Activated naive CD8-positive, alpha-beta T cell treated with anti-CD3 and anti-CD28 coated beads, Interleukin-2, amount 50 U/mL, for 24 hours (primary cell): ENCODE measurements at places on chromosomes 7 and 10.

DNA sequence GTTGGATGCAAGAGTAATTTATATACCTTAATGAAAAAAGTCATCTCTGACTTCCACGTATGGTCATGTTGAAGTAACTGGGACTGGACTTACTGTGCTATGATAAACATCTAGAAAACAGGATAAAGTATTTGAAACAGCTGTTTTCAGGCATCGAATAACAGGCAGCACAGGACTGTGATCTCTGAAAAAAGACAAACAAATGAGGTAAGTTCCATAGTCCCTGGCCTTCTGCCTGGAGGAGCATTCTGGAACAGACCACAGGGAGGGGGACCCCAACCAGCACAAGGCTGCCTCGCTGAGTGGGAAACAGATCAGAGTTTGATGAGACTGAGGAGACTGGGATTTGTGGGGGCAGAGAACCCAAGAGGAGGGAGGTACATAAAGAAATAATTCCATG lies 89.1 kb upstream of the HABP2 start:
- no peaks in the 10 kb centered on the region for H3K4me1 ChIP-seq
- H3K4me3 ChIP-seq = no peak overlapping the region
- DNase-seq = no peak
- H3K27ac ChIP-seq = no peak overlapping the region

DNA sequence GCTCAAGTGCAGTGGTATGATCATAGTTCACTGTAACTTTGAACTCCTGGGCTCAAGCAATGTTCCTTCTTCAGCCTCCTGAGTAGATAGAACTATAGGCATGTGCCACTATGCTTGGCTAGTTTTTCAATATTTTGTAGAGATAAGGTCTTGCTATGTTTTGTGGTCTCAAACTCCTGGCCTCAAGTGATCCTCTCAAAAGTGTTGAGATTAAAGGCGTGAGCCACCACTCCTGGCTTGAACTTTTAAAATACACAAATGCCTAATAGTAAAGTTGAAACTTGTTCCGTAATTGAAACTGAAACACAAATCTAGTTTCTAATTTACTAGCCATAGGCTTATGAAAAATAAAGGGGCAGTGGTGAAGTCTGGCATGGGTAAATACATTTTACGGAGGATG lies 65.7 kb downstream of the AP3M1 start:
- peaks cover 11% of the 10 kb centered on the region for H3K36me3 ChIP-seq
- peak overlapping the region; percentile 65 for H3K27ac ChIP-seq
- H3K4me3 ChIP-seq = no peak overlapping the region
- DNase-seq = peak; percentile 6
- no peaks in the 10 kb centered on the region for H3K27me3 ChIP-seq

DNA sequence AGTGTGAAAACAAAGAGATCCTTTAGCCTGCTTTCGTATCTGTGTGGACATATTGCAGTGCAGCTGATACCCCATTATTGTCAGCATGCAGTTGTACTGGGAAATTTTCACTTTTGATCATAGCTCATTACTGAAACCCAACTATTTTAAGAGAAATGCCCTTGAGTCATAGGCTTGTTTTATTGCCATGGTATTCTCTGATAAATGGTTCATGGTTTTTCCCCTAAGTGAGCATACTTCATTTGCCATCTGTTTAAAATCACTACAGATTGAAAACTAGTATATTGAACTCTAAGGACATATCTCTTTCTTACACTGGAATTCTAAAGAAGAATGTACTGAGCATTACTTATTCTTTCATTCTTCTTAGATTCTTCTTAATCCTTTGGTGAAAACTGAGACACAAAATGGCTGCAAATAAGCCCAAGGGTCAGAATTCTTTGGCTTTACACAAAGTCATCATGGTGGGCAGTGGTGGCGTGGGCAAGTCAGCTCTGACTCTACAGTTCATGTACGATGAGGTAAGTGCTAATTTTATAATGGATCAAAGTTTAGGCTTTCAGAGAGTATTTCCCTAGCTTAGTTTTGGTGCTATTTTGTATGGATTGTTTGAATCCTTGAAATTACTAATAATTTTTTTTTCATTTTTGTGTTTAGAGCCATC lies 63.0 kb downstream of the RALA start:
- H3K36me3 ChIP-seq = peaks cover 29% of the 10 kb centered on the region
- H3K27me3 ChIP-seq = no peaks in the 10 kb centered on the region
- H3K27ac ChIP-seq = peak overlapping the region; percentile 84
- no peak for DNase-seq
- H3K4me3 ChIP-seq = peak overlapping the region; percentile 38
- H3K4me1 ChIP-seq = peaks cover 59% of the 10 kb centered on the region

- no peak overlapping the region for H3K4me3 ChIP-seq
- H3K36me3 ChIP-seq = no peaks in the 10 kb centered on the region
- no peak overlapping the region for H3K27ac ChIP-seq
Measured at GRCh38 chr10:19640566-19641263, 175.5 kb upstream of the PLXDC2 start.

DNA sequence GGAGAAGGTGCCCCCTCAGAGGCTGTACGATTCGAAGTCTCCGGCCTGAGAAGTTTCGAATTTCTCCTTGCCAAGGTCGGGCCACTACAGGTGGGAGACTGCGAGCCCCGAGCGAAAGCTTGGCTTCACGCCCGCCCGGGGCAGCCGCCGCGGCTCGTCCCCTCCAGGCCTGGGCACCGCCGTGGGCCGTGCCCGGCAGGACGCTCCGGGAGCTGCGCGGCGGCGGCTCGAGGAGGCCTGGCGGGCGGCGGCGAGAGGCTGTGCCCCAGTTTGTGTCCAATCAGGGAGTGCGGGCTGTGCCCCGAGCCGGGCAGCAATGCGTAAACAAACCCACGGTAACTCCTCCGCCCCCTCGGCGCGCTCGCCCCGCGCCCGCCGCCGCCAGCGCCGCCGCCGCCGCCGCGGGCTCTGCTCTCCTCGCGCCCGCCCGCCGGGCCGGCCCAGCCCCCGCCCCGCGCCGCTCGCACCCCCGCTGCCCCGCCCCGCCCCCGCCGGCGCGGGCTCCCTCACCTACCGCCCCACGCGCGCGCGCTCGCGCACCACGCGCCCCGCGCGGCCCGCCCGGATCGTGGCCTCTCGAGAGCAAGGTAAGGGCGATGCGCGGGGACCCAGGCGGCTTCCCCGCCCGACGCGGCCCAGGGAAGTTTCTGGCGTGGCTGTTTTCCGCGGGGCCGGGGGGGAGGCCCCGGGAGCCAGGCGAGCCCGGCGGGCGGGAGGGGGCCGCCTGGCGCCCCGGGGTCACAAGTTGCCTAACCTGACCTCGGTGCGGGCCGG lies 57.8 kb upstream of the PCGF5 start:
- no peaks in the 10 kb centered on the region for H3K27me3 ChIP-seq
- DNase-seq = peak; percentile 67
- H3K27ac ChIP-seq = peak overlapping the region; percentile 84
- peaks cover 40% of the 10 kb centered on the region for H3K4me1 ChIP-seq
- H3K36me3 ChIP-seq = peaks cover under 1% of the 10 kb centered on the region

GRCh38 chr7:145347271-145347670 lies 511.4 kb upstream of the TPK1 start:
- H3K27me3 ChIP-seq = no peaks in the 10 kb centered on the region
- H3K4me3 ChIP-seq = no peak overlapping the region
- no peaks in the 10 kb centered on the region for H3K4me1 ChIP-seq
- no peaks in the 10 kb centered on the region for H3K36me3 ChIP-seq
- no peak overlapping the region for H3K27ac ChIP-seq
- no peak for DNase-seq

DNA sequence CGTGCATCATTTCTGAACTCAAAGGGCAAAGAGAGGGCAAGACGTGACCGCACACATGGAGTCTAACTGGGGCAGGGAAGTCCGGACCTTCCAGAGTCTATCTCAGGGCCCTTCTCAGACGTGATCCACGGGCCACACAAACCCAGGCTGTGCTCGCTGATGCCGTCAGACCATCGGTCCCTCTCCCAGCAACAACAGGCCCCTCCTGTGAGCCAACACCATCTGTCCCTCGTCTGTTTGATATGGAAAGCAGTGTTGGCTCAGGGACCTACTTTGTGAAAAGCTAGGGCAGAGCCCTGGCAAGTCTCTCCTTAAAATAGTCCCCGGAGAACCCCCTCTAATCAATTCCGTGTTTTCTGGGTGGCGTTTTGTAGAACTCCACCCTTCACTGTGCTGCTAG lies 208.8 kb downstream of the TCERG1L start:
- no peak for DNase-seq
- no peak overlapping the region for H3K4me3 ChIP-seq
- H3K27ac ChIP-seq = no peak overlapping the region
- no peaks in the 10 kb centered on the region for H3K4me1 ChIP-seq

- H3K4me1 ChIP-seq = peaks cover 20% of the 10 kb centered on the region
- no peak overlapping the region for H3K27ac ChIP-seq
- peak overlapping the region; percentile 8 for H3K4me3 ChIP-seq
- no peaks in the 10 kb centered on the region for H3K36me3 ChIP-seq
- peak; percentile 65 for DNase-seq
Measured at GRCh38 chr7:155466814-155467733, 9.1 kb downstream of the EN2 start.

GRCh38 chr7:138396251-138397070 lies 63.6 kb upstream of the TRIM24 start:
- no peak overlapping the region for H3K4me3 ChIP-seq
- H3K27me3 ChIP-seq = no peaks in the 10 kb centered on the region
- DNase-seq = no peak
- no peaks in the 10 kb centered on the region for H3K36me3 ChIP-seq
- H3K4me1 ChIP-seq = no peaks in the 10 kb centered on the region

- no peak for DNase-seq
- no peak overlapping the region for H3K4me3 ChIP-seq
- no peak overlapping the region for H3K27ac ChIP-seq
Measured at GRCh38 chr7:67823345-67823744, 826.7 kb downstream of the TYW1 start.

DNA sequence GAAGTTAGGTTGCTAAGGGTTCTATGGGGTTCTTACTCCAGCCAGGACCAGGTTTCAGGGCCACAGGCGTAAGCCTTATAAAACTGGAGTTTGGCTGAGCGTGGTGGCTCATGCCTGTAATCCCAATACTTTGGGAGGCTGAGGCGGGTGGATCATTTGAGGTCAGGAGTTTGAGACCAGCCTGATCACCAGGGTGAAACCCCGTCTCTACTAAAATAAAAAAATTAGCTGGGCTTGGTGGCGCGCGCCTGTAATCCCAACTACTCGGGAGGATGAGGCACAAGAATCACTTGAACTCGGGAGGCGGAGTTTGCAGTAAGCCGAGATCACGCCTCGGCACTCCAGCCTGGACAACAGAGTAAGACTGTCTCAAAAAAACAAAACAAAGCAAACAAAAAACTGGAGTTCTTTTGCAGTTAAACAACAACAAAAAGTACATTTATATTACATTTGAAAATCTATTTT lies 347 bp upstream of the RRP12 start:
- H3K27ac ChIP-seq = peak overlapping the region; percentile 83
- peaks cover 17% of the 10 kb centered on the region for H3K4me1 ChIP-seq
- H3K27me3 ChIP-seq = no peaks in the 10 kb centered on the region
- peaks cover 9% of the 10 kb centered on the region for H3K36me3 ChIP-seq
- no peak for DNase-seq

GRCh38 chr7:37510043-37510634 lies 61.5 kb upstream of the ELMO1 start:
- H3K27me3 ChIP-seq = peaks cover 16% of the 10 kb centered on the region
- H3K36me3 ChIP-seq = no peaks in the 10 kb centered on the region
- H3K4me3 ChIP-seq = no peak overlapping the region
- H3K4me1 ChIP-seq = no peaks in the 10 kb centered on the region

DNA sequence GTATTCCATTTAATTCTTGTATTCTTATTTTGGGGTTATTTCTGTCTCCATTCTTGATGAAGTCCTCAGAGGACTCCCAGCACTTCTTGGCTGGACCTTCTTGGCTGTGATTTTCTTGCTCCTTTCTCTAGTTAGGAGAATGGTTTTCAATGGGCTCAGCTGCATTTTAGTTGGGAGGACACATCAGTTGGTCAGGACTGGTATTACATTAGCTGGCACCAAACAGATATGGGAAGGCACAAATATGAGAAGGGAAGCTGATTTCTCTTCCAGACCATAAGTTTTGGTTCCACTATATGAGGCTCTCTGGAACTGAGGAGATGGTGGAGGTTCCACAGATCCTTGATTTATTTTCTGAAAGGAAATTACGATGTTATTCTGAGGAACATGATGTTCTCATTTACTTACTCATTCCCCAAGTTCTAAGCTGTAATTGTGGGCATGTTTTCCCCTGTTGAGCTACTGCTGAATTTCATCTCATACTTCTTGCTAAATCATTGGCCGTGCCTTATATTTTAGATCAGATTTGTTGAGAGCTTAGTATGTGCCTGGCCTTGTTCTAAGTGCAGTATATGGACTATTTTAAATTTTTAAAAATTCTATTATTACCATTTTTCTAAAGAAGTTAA lies 261.0 kb downstream of the THSD7A start:
- no peak overlapping the region for H3K27ac ChIP-seq
- no peak for DNase-seq
- no peaks in the 10 kb centered on the region for H3K36me3 ChIP-seq
- no peaks in the 10 kb centered on the region for H3K4me1 ChIP-seq
- no peak overlapping the region for H3K4me3 ChIP-seq
- no peaks in the 10 kb centered on the region for H3K27me3 ChIP-seq

DNA sequence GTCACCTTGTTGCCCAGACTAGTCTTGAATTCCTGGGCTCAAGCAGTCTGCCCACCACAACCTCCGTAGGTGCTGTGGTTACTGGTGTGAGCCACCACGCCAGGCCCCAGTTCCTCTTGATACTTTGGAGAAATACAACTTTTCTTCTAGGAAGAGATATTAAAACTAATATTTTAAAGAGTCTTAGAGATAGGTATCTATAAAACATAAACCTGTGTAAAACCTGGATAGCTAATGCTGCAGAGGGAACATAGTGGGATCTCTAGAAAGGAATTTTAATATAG lies 4.8 kb upstream of the GDI2 start:
- peaks cover 14% of the 10 kb centered on the region for H3K36me3 ChIP-seq
- no peaks in the 10 kb centered on the region for H3K27me3 ChIP-seq
- peak overlapping the region; percentile 8 for H3K4me3 ChIP-seq
- H3K4me1 ChIP-seq = peaks cover 64% of the 10 kb centered on the region
- DNase-seq = no peak

DNA sequence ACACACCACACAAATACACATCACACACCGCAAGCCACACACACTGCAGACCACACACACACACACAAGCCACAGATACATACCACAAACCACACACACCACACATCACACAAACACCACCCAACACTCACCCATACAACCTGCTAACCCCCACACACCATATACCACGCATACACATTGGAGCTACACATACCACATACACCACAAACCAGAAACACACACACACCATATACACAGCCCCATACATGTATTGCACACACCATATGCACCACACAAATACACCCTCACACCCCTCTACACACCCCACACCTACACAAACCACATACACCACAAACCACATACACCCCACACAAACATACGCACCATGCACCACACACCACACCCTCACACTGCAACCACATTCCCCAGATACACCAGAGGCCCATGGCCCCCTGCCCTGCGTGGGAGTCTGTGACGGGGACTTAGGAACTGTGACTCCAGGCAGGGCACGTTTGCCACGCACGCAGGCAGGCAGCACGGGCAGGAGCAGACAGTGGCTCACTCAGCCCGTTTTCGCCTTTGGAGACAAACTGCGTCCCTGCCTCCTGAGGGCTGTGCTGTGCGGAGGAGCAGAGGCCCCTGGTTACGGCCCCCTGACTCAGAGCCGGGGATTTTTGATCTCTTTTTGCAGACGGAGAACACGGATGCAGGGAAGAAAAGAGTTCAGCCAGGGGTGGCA lies 52.6 kb downstream of the TMEM209 start:
- H3K27me3 ChIP-seq = peaks cover 7% of the 10 kb centered on the region
- no peak for DNase-seq
- no peak overlapping the region for H3K27ac ChIP-seq
- H3K4me3 ChIP-seq = no peak overlapping the region
